H54 (cell line): ENCODE measurements at places on chromosomes 4 and X.

DNA sequence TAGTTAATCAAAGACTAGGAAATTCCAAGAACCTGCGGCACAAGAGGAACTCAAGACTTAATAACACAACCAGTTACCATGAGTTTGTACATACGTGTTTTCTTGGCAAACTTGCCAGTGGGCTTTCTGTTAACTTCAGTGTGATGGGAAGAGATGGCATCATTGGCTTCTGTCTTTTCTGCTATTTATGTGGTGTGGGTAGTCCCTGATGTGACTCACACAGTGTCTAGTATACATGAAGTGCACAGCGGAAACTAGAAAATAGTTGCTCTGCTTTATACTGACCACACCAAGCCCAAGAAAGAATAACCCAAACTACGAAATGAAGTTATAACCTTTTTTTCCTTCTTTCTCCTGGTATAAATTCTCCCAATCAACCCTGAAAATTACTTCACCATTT, 24.5 kb downstream of the DAPP1 start:
- no peak for DNase-seq

GRCh38 chr4:115923152-115923551, 809.7 kb upstream of the NDST4 start:
- DNase-seq = no peak

DNA sequence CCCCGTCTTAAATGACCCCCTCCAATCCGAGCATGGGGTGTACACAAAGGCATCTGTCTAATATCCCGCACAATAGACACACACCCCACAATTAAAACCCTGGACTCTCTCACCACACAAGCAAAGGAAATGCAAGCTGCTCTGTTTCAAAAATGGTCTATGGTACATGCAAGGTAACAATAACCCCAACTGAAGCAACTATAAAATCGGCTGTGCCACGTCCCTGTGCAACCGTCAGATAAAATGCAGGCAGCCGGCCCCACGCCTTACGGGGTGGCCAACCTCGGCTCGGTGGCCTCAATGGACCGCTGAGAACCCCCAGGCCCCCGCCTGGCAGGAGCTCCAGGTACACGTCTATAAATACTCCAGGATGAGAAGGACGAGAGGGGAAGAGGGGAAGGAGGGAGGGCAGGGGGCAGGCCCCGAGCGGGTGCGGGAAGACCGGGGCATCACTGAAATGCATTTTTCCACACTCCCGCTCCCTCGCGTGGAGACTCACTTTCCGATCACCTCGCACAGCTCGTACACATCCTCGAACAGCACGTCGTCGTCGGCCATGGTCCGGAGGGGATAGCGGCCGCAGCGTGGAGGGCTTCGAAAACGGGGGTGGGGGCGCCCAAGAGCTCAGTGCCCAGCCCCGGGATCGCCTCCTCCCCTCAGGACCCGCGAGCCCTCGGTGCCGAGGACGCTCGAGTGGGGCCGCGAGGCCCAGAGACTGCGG, 763 bp downstream of the CASK start:
- no peak for DNase-seq

DNA sequence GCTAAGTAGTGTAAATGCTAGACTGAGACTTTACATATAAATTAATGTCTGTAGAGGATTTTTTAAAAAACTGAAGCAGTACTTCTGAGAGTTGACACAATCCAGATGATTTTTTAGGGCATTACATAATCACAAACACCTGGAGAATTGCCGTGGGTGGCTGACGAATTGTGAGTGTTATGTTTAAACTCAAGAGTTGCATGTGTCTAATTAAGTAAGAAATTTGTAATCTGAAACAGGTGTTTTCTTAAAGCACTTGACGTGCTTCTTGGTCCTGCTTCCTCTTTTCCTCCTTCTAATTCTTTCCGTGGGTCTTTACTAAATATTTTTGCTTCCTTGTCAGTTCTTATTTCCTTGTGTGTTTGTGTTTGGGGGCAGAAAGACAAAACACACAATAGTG, 27.8 kb downstream of the PIR start:
- DNase-seq = no peak

DNA sequence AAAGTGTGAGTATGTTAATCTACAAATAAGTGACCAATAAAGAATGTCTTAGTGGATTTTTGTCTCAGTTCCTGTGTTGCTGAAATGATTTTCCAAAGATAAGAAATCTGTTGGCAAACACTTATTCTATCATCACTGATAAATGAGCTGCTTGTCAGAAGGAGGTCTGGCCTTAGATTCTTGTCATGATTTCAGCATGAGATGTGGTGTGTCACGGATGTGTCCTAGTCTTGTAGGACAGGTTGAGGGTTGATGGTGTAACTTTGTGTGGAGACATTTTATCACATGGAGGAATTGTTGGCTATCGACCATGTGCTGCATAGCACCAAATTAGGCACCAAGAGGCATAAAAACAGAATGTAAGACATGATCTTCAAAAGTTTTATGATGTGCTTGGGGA, 31.8 kb upstream of the LIMCH1 start:
- no peak for DNase-seq
